ENCODE measurements at places on chromosomes 16 and 17. TPM values are rescaled to one million over a fixed set of nuclear protein-coding genes. Genes with fewer than 3 reads are reported as not detected.

Gene ABCA9
- 0.15 TPM for total RNA-seq

Gene CD68
- 23.4 TPM for total RNA-seq

Gene HBA2
- total RNA-seq: not detected

Gene MRPL45
- 34.9 TPM for total RNA-seq

All from hair follicular keratinocyte (primary cell).